ENCODE measurements at places on chromosomes 11 and 22.
A peak's percentile ranks its signal among the peaks of the same experiment; 100 is the strongest.

- DNase-seq, result no peak
Observed at GRCh38 chr11:123419731-123420452, 10.2 kb upstream of the GRAMD1B start.

DNA sequence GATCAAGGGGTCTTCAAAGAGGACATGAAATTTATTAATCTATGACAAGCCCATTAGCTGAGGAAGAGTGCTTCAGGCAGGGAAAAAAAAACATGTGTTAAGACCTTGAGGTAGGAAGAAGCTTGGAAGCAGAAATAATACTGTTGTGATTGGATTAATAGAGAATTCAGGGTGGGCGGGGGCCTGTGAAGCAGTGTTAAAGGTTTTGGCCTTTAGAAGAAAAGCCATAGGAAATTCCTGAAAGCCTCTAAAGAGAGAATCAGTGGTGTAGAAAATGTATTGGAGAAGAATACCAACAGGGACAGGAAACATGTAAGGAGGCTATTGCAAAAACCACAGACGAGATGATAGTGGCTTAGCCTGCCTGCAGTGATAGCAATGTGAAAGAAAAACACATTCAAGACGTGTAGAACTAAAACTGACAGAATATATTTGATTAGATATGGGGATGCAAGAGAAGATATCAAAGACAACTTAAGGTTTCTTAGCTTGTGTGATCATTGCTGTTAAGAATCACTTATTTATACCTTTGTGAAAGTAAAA is 404.4 kb upstream of the ANO3 start:
- DNase-seq, result no peak

DNA sequence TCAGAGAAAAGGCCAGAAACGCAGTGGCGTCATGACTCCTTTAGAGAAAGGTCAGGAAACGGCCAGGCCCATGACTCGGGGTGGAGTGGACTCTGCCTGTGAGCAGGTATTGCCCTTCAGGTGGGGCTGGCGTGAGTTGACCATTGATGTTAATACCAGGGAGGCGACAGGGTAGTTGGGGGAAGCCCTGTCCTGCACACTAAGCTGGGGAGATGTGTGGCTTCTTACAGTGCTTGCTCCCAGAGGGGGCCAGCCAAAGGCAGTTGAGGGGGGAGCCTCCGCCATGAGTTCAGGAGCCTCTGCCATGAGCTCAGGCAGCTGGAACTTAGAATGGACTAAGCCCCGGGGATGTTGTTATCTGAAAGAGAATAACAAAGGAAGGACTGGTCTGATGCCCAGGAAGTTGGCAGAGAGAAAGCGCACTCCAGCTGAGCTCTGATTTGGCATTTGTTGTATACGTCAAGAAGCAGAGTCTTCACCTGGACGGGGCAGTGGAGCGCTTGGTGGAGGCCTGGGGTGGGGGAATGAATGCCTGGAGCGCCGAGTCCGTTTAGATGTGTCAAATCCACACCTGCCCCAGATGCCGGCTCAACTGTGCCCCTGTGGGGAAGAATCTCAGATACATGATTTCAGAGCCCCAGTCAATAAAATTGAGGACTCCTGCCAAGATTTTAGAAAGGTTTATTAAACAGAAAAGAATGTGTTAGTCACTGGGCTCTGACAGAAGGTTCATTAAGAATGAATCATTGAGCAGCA is 222.5 kb downstream of the TBC1D22A start:
- peak; percentile 61 for DNase-seq

DNA sequence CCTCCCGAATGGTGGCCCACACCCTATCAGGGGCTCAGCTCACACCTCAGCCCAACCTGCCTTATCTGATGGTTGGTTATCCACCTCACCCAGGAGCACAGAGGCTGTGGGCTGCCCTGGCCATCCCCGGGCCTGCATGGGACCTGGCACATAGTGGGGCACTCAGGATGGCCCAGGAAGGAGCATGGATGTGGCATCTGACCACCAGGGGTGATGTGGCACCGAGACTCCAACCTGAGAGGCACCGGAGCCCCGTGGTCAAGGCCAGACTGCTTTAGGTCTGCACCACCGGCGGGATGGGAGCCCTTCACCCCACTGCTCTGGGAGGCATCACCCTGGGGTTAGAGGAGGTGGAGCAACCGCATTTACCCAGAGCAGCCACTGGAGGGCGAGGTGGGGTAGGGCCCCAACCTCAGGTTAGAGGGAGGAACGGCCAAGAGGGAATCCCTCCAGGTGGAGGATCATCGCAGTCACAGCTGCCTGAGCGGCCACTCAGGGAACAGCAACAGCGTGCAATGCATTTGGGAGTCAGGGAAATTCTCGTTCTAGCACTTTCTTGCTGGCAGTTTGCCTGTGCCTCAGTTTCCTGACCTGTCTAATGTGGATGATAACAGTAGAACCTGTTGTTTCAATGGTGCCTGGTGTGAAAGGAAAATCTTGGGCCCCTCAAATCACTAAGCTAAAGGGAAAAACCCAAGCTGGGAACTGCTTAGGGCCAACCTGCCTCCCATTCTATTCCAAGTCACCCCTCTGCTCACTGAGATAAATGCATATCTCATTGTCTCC is 52.9 kb upstream of the CARS1 start:
- no peak for DNase-seq

- no peak for DNase-seq
Observed at GRCh38 chr11:13111813-13112130, 102.7 kb downstream of the RASSF10 start.

- DNase-seq, result no peak
Observed at GRCh38 chr11:125086633-125087296, 23.7 kb downstream of the SLC37A2 start.

- DNase-seq, result no peak
Observed at GRCh38 chr11:60989093-60989650, 17.7 kb downstream of the CD6 start.
